ENCODE measurements at places on chromosomes 12 and 14. TPM values are rescaled to one million over a fixed set of nuclear protein-coding genes. Genes with fewer than 3 reads are reported as not detected.

Gene ALX1
- not detected for total RNA-seq

Gene GRIN2B
- total RNA-seq = 0.10 TPM

Gene DPPA3
- not detected for total RNA-seq

Gene INHBC
- total RNA-seq = not detected

Gene ANG
- total RNA-seq = 4.5 TPM

Gene CCDC175
- not detected for total RNA-seq

Gene NINJ2
- total RNA-seq = 2.7 TPM

Gene PLBD1
- total RNA-seq = 0.23 TPM

Gene TSPAN19
- total RNA-seq = 0.35 TPM

Gene LRP1-AS
- total RNA-seq = not detected

Gene TMEM229B
- 2.9 TPM for total RNA-seq

Gene GALNT16
- 1.3 TPM for total RNA-seq

Gene TMEM120B
- 13.7 TPM for total RNA-seq

Gene SPTB
- 0.23 TPM for total RNA-seq

Gene FGD6
- 14.1 TPM for total RNA-seq

Gene SLC6A12
- 0.70 TPM for total RNA-seq

Gene BMAL2
- 30.1 TPM for total RNA-seq
